ENCODE measurements at places on chromosomes 5 and 9. TPM values are rescaled to one million over a fixed set of nuclear protein-coding genes. Genes with fewer than 3 reads are reported as not detected.

Gene NMUR2
- total RNA-seq: not detected

Gene PCDHGA11
- 5.1 TPM for total RNA-seq

Gene SNAPC4
- 3.3 TPM for total RNA-seq

Gene GLDC
- total RNA-seq: not detected

Gene KIF12
- not detected for total RNA-seq

Gene BNC2
- 3.9 TPM for total RNA-seq

GRCh38 chr9:120353506-120353905, 226.5 kb downstream of the CDK5RAP2 start:
- no peak for DNase-seq

DNA sequence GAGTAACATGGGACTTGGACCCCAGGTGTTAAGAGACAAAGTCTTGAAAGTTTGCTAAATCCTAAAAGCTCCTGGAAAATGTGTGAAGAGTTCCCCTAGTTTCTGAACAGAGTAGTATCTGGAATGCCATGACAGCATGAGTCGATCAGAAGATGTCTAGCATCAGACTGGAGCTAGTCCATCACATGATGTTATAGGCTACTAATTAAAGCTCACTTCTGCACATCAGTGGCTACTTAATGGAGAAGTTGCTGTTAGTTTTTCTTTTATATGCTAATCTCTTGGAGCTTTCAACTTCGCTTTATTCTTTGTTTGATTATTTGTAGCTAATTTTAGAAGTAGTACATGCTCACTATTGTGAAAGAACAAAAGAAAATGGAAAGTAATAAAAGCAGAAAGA, 471.3 kb upstream of the KLF4 start:
- DNase-seq: no peak

DNA sequence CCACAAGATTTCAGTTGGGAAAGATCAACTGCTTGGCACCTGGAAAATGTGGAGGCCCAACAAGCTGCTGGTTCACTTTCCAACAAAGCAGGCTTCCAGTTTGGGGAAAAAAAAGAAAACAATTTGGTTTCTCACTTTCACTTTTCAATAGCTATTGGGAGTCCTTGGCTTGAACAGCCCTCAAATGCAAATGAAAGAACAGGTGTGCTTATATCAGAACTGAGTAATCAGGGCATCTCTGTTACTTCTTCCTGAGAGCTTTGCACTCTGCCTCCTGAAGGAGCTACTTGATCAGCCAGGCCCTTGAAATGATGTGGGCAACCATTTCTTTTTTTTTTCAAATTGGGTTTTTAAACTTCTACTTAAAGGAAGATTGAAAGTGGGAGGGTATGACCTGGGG, 73.5 kb downstream of the MFAP3 start:
- DNase-seq: no peak

DNA sequence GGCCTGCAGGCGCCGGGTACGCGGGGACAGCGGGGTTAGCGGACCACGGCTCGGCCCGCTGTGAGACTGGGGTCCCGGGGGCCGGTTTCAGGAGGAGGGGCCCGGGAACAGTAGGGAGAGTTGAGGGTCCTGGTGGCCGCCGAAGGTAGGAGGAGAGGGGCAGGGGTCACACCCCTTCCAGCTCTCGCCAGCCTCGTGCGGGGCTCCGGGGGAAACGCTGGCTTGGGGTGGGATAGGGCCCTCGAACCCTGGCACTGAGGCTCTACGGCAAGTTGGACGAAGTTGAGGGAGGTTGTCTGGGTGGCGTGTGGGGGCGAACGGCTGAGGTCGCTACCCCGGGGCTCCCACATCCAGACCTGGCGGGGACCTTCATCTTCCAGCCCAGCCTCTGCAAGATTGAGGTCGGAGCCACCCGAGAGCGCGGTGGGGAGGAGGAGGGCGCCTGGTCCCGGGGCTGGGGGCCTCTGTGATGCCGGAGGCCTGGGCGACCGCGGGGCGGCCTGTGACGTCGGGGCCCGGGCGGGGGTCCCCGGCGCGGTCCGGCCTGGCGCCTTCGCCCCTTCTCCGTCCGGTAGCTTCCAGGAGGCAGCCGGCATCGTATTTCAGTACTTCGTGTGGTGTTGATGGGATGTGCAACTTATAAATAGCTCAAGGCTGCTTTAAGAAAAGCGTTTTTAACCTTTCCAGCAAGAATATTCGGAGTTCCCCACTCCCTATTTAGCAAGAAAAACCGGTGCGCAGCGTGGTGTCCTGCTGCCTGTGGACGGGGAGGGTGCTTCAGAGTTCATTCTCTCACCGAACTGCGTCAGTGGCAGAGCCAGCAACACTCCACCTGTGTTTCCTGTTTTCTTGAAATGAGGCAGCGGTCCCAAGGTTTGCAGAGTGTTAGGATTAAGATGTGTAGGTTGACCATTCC, 902 bp downstream of the HABP4 start:
- DNase-seq: no peak

- no peak for DNase-seq
These were observed 161.1 kb downstream of the MAST4 start for GRCh38 chr5:66757219-66757833.

DNA sequence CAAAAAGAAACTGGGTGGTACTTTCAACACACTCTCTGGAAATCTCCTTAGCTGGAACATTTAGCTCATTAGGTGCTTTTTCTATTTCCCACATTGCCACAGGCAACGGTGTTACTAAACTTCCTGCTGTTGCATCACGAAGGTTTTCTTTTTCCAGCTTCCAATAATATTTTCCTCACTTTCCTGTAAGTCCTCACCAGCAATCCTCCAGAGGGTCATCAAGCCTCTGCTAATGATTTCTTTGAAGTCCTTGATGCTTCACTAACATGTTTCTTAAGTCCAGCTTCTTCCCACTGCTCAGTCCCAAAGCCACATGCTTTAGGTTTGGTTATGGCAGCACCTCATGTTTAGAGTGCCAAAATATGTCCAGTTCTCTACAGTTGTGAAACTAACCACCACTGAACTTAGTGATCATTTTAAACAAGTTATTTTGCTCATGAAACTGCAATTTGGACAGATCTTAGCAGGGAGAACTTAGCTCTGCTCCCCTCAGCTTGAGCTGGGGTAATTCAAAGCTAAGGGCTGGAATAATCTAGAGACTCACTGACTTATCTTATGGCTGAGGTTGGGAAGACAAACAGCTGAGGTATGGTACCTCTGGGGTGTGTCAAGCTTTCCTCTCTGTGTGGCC, 39.9 kb upstream of the RETREG1 start:
- no peak for DNase-seq

GRCh38 chr5:123044926-123045617, 8.5 kb upstream of the PPIC start:
- DNase-seq: no peak

GRCh38 chr9:9950813-9951212, 662.0 kb downstream of the PTPRD start:
- DNase-seq: no peak

GRCh38 chr5:61575103-61575502, 243.0 kb downstream of the ZSWIM6 start:
- no peak for DNase-seq

DNA sequence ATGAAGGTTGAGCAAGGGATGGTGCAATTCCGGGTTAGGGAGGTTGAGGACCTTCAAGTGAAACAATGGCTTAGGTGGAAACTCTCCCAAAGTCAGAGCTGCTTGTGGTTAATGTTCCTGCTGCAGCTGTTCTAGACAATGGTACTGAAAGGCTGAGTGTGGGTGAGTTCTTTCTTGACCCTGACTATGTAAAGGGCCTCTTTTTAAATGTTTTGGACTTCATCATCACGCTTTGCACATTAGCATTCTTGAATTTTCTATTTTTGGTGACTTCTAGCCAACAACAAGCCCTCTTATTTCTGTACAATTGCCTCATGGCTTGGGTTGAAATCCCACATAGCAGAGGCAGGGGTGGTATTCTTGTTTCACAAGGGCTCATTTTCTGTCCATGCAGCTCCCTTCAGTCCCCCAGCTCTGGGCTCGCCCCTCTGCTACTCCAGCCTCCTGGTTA, 136.3 kb upstream of the ANKRD55 start:
- DNase-seq: no peak

DNA sequence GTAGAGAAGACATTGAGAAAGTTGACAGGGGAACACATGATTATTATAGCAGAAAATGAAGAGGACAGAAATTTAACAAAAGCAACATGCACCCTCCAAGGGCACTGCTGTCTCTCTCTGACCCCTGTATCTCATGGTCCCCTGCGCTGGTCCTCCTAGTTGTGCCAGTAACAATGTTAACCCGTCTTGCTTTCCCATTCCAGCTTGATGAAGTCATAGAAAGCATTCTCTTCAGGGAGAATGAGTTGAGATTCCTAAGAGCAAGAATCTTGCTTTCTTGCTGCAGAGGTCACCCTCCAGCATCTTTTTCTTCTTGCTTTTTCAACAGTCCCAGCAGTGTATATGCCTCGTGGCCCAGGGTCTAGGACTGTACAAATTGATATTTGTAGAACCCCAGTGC, 279.6 kb upstream of the ADAMTSL1 start:
- DNase-seq: no peak

DNA sequence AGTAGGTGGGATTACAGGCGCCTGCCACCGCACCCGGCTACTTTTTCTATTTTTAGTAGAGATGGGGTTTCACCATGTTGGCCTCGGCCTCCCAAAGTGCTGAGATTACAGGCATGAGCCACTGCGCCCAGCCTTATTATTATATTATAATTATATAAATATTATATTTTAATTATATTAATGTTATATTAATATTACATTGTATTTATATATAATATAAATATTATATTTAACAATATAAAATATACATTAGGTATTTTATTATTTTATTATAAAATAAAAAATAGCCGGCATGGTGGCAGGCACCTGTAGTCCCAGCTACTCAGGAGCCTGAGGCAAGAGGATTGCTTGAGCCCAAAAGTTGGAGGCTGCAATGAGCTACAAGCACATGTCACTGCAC, 21.6 kb upstream of the GLDC start:
- no peak for DNase-seq

DNA sequence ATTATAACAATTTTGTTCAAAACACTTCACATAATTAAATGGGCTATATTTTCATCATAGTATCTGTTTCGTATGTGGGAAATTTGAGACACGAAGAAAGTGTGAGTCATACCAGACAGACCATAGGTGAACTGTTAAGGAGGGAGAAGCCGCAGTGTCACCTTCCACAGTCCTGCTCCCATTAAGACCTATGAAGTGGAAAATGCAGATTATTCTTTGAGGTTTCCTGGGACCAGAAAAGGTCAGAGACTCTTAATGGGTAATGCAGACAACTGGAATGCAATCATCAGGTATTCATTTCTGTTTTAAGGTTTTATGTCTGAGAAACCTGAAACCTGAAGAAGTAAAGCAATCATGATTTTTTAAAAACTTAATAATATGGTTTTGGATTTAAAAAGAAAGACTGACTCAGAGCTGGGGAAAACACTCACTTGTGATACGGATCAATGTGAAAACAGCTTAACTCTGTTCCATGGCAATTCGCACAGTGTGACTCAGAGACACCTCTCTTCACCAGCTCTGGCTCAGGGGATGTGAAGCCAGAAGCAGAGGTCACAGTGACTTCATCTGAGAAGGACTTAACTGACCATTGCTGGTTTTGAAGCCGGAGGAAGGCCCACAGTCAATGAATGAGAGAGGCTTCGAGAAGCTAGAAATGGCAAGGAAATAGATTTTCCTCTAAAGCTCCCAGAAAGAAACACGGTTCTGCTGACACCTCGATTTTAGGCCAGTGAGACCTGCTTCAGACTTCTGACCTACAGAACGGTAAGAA, 17.2 kb upstream of the GCNT1 start:
- DNase-seq: no peak

DNA sequence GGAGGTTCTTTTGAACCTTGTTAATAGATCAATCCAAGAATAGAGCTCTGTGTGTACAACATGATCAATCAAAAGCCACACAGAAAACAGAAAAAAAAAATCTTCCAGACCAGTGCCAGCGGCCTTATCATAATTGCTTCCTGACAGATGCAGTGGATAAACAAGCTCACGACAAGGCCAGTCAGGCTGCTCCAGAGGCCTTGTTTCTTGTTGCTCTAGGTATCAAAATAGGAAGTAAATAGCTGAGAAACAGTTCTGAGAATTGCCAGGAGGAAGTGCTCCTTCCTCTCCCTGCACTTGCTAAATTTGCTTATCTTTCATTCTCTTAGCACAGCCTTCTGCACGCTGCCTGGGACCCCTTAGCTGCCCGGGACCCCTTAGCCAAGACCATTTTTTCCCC, 199.0 kb upstream of the TARS1 start:
- no peak for DNase-seq

- DNase-seq: no peak
These were observed 20.9 kb downstream of the KLHL3 start for GRCh38 chr5:137714946-137715345.
